ENCODE measurements at places on chromosomes 12 and 14.
A peak's percentile ranks its signal among the peaks of the same experiment; 100 is the strongest.

DNA sequence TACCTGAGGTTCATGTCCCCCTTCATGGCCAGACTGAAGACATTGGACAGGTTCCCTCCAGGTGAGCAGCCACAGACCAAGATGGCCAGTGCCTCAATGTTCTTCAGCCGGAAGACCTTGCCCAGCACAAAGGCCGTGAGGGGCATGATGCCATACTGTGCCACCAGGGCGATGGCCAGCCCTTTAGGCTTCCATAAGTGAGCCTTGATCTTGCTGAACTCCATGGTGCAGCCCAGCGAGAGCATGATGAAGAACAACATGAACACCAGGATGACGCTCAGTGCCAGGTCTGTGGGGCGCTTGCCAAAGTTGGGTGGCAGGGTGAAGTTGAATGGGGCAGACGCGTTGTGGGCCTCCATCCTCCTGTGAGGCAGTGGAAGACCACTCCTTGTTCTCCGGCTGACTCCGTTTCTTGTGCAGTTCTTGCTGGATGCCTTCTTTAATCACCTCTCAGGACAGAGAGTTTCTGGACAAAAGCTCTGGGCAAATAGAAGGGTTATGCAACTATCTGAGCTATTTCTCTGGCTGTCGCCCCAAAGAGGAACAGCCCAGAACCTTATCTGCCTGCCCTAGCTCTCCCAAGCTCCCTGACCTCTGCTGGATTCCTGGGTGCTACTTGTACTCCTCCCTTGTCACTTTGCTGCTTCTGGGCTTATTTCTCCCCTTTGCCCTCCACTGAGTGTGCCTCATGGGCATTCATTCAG lies at the start of gene SLC10A1:
SLC10A1 (minus strand) TSS at position 445 of the 704 bp plus-strand sequence; CDS start at position 359, 86 bp downstream.
- DNase-seq: no peak

- peak; percentile 67 for DNase-seq
Observed at GRCh38 chr12:21823581-21823980, 49.1 kb upstream of the KCNJ8 start.

- DNase-seq: no peak
Observed at GRCh38 chr12:81615026-81615588, 144.0 kb downstream of the PPFIA2 start.

DNA sequence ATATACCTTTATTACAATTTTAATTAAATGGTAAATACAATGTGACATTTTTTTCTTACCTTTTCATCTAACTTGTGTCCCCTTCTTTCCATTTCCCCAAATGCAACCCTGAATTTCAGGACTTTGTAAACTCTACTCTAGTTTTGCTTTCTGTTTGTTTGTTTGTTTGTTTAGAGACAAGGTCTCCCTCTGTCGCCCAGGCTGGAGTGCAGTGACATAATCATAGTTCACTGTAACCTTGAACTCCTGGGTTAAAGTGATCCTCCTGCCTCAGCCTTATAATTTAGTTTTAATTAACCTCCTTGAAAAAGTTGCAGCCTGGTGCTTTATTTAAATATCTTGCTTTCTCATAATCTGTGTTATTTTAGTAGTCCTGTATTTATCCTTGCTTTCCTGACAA lies 59.0 kb upstream of the MON2 start:
- no peak for DNase-seq

- DNase-seq: peak; percentile 30
Observed at GRCh38 chr12:104049903-104050356, at the start of gene GLT8D2. GLT8D2 (minus strand) TSS chr12:104050187; CDS start chr12:104019648, 30,539 bp downstream.

All from kidney tubule cell (primary cell).